CD4-positive, alpha-beta T cell treated with Interleukin-17A for 4 hours (primary cell): ENCODE measurements at places on chromosomes 12 and 14.
A peak's percentile ranks its signal among the peaks of the same experiment; 100 is the strongest.

GRCh38 chr12:3483089-3483488 lies 7.9 kb upstream of the PRMT8 start:
- DNase-seq = no peak

DNA sequence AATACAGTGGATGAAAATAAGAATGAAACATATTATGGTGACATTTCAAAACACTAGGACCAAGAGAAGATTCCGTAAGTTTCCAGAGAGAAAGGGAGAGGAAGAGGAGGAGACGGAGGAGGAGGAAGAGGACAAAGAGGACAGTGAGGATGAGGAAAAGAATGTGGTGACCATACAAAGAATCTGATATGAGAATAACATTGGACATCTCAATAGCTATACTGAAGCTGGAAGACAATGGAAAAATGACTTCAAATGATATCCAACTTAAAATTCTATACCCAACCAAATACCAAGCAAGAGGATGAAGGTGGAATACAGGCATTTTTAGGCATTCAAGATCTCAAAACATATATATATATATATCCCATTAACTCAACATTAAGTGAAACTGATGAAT lies 173.4 kb downstream of the PAWR start:
- no peak for DNase-seq

DNA sequence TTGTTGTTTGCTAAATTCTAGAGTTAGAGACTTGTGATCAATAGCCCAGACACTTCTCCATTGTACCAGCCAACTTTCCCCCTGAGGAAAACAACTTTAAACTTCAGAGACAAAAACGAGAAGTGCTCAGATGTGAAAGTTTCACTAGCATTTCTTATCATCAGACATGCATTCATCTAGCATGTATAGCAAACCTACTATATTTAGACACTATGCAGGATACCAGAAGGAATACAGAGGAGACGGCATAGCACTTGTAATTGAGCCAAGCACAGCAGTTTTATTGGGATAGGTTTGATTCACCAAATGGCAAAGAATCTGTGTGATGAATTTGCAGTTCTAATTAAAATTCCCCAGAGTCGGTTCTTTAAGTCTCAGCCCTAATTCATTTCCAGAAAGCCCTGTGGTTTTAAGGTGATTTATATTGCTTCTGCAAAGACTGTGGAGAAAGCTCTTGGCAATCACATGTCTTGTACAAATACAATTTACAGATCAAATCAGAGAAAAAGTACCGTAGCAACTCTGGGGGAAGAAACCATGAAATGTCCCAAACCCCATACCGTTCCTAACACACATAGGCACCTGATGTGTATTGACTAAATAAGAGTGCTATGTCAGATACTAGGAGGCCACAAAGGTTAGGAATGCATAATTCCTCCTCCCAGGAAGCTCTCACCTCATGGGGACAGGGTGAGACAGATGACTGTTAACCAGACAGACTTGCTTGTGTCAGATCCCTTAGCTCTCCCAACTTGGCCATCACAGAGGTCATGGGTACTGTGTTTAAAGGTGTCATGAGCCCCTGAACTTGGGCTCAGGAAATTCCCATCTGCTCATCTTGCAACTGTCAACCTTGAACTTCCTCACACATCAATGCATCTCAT lies 69.6 kb upstream of the KRAS start:
- DNase-seq = no peak

- DNase-seq = no peak
Observed at GRCh38 chr12:63387771-63388170, 236.8 kb upstream of the AVPR1A start.

DNA sequence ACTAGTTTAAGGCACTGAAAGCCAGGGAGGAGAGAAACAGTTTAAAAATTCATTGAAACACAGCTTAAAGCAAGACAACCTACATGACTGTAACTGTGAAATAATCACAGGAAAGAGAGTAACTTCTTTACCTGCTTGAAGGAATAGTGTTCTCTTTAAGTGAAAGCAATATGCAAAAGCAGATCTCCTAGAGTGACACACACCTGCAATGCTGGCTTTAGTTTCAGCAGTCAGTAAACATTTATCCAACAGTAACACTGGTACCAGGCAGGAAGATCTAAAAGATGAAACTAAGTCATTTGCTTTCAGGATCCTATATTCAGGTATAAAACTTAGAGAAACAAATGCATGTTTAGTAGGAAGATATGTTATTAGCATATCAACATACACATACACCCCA lies 85.3 kb upstream of the PPM1H start:
- no peak for DNase-seq

GRCh38 chr14:91270619-91271018 lies 26.1 kb upstream of the GPR68 start:
- DNase-seq = no peak

GRCh38 chr12:106045251-106045674 lies 93.5 kb downstream of the NUAK1 start:
- DNase-seq = no peak

DNA sequence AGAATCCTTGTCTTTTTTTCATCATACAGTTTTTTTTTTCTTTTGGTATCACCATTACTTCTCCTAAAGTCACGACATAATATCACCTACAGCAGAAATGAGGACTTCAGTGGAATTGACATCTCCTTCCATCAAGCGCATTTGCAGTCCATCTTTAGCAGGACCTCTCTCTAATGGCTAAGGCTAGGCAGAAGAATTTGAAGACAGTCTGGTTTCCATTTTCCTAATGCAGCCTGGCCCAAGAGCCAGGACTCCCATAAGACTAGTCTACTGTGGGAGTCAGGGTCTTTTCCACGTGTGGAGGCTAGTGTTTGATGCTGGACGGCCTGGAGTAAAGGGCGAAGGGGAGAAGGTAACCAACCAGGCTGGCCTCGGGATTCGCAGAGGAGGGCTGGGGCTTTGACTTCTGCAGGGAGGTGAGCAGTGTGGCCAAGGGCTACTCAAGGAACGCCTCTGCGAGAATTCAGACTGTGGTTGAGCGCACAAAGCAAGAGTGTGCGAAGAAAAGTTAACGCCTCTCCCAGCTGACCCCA lies 769 bp upstream of the ZNF740 start:
- DNase-seq = no peak

DNA sequence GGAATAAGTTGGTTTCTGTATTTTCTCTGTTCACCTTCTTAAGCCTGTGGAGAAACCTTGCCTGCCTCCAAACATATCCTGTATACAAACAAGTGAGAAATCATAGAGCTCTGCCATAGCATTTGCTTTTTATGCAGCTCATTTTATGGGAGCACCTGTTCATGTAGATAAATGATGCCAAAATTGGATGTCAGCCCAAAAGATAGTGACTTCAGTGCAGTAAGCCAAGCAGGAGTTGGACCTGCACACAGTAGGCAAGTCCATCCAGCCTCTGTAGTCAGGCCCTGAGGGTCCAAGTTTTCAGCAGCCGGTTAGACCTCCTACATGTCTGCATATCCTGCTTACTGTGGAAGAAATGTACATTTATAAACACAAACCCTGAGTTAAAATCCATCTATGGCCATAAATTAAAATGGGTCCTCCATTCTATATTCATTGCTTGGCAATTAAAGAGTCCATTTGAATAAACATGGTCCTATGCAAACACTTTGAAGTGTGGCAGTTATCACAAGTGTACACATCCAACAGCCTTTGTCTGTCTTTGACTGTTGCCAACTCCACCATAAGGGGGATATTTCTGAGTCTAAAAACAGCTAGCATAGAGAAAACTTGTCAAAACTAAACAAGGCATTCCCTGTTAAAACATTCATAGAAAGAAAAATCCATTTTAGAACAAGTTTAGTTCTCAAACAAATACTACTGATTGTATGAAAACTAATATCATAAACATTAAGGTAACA lies 847.8 kb downstream of the RPS29 start:
- DNase-seq = no peak

- peak; percentile 62 for DNase-seq
Observed at GRCh38 chr14:100654814-100655740, 67.9 kb upstream of the BEGAIN start.

DNA sequence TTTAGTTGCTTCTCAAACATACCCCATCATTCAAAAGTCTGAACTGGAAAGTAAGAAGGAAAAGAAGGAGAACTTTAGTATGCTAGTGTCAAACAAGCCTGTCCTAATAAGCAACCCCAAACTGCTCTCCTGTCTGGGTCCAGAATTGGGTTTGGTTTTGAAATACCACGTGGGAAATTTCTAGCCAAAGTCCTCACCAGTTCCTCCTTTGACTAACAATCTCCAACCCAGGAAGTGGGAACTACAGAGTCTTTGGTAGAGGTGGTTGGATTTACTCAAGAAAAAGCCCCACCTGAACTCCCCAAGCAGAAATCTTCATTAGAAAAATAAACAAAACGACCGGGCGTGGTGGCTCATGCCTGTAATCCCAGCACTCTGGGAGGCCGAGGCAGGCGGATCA lies 17.4 kb upstream of the EIF4B start:
- no peak for DNase-seq

DNA sequence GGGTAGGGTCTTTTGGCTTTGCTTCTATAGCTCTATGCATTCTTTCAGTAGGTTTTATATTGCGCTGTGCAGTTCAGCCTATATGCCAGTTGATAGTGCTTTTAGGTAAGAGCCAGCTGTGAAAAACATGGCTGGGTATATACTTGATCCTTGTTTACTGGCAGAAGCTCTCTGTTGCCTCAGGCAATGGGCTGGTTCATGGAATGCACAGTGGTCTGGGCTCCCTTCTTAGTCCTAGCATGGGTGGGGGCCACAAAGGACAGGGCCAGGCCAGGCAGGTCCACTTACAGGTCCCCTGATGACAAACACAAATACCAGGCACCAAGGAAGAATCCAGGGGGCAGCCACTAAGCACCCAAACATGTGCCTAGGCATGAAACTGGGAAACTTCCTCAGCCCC lies 240.7 kb downstream of the SEC23A start:
- DNase-seq = no peak

DNA sequence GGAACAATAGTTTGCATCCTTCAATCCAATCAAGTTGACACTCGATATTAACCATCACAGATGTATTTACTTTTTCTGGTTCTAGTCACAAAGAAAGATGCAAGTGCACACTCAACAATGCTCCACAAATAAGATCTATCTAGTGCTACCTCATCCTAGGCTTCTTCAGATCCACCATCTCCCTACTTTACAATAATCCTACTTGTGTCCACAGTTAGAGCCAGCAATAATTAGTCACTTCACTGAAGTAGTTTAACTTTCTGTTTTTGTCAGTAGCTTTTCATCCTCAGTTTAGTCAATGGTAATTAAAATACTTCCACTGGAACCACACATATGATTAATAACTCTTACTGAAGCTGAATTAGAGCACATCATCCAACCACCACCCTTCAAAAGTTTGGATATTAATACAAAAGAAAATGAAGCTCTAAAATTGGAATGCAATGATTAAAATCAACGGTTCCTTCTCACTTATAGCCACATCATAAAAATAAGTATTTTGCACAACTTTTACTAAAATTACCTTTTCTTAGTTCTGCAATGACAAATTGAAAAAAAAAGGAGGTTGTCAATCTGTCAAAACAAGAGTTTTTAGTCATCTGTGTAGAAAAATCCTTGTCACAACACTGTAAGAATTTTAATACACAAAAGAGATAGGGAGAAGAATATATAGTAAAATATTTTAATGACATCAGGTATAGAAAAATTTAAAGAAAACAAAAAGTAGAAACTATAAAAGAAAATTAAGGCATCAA lies 28.2 kb upstream of the SNRPF start:
- no peak for DNase-seq

DNA sequence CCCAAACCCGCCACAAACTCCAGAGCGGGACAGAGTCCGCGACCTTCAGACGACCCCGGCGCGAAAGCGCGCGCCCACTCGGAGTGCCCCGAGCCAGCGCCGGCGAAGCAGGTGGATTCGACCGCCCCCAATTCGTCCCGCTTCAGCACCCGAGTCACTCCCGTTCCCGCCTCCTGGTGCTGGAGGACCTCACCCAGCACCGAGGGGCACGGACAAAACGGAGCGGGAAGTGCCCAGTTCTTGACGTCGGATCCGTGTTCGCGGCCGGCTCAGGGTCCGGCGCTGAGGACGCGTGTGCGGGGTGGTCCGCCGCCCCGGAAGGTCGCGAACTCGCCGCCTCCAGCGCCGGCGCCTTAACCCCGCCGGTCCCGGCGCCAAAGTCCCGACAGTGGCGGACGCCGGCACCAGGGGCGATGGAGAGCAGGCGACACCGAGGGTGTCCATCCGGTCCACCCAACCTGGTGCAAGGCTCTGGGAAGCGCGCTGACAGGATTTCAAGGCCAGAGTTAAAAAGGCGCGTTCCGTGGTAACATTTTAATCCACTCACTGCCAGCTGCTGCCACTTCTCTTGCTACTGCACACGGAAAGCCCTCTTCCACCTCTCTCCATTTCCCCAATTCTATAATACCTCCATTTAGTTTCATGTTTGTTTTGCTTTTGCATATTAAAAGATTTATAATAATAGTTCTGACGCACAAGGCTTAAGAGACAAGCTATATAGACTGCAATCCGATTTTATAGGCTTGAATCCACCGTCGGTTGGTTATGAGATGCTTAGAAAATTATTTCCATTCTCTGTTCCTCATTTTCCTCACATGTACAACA lies 240.0 kb upstream of the CPNE8 start:
- DNase-seq = peak; percentile 5

DNA sequence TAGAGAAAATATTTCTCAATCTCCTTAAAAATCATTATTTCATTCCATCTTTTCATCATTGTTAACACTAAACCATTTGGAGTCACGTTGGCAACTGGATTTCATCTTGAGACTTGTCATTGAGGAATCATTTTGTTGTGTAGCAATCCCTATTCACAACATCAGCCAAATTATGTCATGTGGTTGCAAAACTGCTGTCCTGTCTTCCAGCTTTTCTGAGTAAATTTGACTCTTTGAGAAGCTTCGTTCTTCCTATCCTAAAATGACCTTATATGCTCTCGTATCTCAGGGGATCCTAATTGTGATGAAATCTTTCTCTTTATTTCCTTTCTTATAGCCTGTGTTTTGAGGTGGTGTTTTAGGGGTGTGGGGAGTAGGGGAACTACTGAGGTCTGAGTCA lies 30.6 kb upstream of the KICS2 start:
- DNase-seq = no peak

GRCh38 chr12:67773896-67774295 lies 125.4 kb downstream of the DYRK2 start:
- DNase-seq = no peak

GRCh38 chr12:13367973-13368372 lies 171.4 kb downstream of the EMP1 start:
- no peak for DNase-seq

- no peak for DNase-seq
Observed at GRCh38 chr12:123984903-123985302, 11.9 kb downstream of the ZNF664 start.

DNA sequence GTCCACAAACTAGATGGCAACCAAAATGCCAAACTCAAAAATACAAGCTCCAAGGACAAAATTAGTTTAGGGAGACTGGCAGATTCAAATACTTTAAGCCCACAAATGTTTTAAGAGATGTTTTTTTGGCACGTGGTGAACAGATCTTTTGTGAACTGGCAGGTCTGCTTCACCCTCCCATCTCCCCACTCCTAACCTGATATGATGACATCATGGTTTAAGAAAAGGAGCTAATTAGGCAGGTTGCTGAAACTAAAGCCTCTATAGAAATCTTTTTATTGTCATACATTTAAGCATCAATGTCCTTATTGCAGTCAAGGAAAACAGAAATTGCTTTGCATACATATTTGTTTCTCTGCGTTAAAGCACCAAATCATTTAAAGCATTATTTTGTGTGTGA lies 5.8 kb downstream of the LRIG3 start:
- DNase-seq = no peak
